Stimulated activated CD8-positive, alpha-beta memory T cell treated with anti-CD3 and anti-CD28 coated beads, Interleukin-15, amount 100 ng/mL, for 24 hours (primary cell): ENCODE measurements at places on chromosomes 11 and 22.

DNA sequence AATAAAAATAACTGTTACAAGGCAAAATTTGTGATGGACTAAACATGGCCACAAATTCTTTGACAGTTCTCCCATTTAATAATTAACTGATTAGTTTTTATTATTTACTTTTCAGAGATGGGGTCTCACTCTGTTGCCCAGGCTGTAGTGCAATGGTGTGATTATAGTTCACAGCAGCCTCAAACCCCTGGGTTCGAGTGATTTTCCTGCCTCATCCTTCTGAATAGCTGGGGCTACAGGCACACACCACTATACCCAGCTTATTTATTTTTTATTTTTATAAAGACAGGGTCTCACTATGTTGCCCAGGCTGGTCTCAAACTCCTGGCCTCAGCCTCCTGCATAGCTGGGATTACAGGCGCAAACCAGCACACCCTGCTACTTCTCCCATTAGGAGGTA lies 4.5 kb upstream of the PATL1 start:
- DNase-seq, result no peak

- DNase-seq, result no peak
Measured at GRCh38 chr22:23820748-23821211, 18.0 kb downstream of the DERL3 start.

GRCh38 chr11:82756765-82757639 lies 23.3 kb upstream of the FAM181B start:
- DNase-seq, result no peak

- no peak for DNase-seq
Measured at GRCh38 chr22:25035715-25036114, 83.2 kb downstream of the KIAA1671 start.

- DNase-seq, result no peak
Measured at GRCh38 chr11:66150140-66150539, 80.1 kb downstream of the PACS1 start.

DNA sequence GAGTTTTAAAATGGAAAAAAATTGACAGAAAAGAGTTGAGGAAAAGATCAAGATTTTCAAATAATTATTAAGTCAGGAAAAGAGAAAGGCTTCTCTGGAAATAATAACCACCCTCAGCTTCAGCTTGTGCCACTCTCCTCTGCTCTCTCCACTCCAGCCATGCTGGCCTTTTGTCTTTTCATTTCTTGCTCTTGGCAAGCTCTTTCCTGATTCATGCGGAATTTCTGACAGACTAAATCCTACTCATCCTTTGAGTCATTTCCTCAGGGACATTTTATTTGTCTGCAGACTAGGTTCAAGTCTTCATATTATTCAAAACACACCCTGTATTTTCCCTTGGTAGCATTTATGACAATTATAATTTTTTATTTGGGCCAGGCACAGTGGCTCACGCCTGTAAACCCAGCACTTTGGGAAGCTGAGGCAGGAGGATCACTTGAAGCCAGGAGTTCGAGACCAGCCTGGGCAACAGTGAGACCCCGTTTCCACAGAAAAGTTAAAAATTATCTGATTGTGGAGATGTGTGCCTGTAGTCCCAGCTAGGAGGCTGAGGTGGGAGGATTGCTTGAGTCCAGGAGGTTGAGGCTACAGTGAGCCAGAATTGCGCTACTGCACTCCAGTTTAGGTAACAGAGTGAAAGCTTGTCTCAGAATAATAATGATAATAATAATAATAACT lies 7.8 kb upstream of the P4HA3 start:
- DNase-seq, result no peak
